ENCODE measurements at places on chromosomes 7 and 10. TPM values are rescaled to one million over a fixed set of nuclear protein-coding genes. Genes with fewer than 3 reads are reported as not detected.

The TMEM225B gene
- not detected for total RNA-seq

The SPDYE8 gene
- total RNA-seq = not detected

The C10orf67 gene
- 0.16 TPM for total RNA-seq

- DNase-seq = no peak
Observed at GRCh38 chr7:4683884-4684565, 1.9 kb downstream of the FOXK1 start.

GRCh38 chr7:24709051-24709450 is 48.2 kb downstream of the GSDME start:
- DNase-seq = no peak

DNA sequence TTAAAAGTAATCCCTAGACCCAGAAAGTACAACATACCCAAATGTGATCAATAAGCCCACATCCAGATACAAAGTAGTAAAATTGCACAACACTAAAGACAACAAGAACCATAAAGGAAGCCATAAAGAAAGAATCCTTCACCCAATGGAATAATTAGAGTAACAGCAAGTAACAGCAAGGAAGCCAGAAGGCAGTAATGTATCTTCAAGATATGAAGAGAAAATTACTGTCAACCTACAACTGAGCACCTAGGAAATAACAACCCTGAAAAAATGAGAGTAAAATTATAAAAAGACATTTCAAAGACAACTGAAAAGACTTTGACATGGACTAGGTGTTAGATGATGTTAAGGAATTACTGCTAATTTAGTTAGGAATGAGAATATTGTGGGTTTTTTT is 60.5 kb downstream of the CNOT4 start:
- DNase-seq = no peak

The CCM2 gene
- total RNA-seq = 34.0 TPM

The VAX1 gene
- not detected for total RNA-seq

- no peak for DNase-seq
Observed at GRCh38 chr10:114291516-114291915, 52.5 kb downstream of the VWA2 start.

The FEZF1 gene
- total RNA-seq = not detected

The ADCY1 gene
- 2.4 TPM for total RNA-seq

DNA sequence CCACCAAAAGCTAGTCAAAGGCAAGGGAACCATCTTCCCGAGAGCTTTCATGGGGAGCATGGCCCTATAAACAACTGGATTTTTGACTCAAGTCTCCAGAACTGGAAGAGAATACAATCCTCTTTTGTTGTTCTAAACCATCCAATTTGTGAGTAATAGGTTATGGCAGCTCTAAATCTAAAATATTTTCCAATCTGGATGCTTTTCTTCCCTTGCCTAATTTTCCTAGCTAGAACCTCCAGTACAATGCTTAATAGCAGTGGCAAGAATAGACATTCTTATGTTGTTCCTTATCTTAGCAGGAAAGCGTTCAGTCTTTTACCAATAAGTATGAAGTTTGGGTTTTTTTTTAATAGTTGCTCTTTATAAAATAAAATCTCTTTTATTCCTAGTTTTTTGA is 66.7 kb downstream of the AKR1E2 start:
- no peak for DNase-seq

DNA sequence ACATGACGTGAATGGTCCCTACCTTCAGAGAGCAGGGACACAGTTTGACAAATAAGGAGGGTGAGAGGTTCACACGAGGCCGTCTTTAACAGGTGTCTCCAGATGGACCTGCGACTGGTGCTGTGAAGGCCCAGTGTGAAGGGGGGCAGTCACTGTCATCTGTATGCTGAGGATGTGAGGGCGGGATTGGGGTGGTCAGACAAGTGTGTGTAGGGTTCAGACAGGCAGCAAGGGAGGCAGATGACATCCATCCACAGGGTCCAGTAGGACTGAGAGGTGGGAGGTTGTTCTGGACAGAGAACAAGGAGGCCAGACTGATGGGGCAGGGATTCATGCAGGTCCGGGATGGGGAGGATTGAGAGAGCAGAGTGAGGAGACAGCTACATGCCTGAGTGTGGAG is 232.6 kb upstream of the GPR26 start:
- no peak for DNase-seq

The NME8 gene
- total RNA-seq = not detected

DNA sequence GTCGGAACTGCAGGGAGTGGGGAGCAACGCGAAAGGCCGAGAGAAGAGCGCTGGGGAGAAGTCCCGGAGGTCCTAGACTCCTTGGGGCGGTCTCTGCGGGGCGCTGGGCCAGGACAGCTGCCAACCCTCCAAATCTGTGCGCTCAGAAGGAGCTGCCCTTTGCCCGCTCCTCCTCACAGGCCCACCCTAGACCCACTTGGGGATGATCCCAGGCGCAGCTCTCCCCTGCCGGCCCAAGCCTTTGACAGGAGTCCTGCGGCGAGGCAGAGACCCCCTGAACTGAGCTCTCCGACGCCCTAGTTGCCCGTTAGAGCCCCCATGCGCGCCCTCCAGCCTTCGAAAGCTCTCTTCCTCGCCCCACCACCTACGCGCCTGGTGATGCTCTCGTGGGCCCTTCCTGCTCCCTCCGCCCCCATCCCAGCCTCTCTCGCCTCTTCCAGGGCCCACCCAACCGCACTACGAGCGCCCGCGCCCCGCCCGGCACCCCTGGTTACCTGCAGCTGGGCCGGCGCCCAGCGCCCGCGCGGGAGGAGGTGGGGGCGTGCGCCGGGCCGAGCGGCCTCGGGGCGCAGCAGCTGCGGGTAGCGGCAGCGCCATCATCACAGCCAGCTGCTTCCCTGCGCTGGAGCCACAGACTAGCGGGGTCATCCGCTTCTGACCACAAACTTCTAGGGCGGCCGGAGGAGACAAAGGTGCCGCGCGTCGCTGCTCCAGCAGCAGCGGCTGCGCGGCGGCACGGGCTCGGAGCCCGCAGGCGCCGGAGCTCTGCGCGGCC is 353.4 kb downstream of the DNAJB6 start:
- DNase-seq = no peak

The DPCD gene
- total RNA-seq = 40.3 TPM

DNA sequence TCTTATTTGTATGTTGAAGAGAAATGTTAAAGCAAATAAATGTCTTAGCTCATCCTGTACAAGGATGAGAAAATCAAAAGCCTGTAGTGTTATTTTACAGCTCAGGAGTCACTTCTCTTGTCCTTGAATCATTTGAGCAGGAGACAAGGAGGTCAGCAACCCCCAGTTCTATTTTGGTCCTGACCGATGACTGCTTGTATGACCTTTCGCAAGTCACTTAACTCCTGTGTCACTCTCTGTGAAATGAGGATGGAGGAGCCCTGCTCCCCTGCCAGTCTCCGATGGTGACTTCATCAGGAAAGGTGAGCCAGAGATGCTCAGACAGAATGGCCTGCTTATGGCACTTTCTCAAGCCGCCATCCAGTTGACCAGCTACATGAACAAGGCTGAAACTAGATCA is 101.0 kb downstream of the CELF2 start:
- no peak for DNase-seq

GRCh38 chr10:29908962-29909361 is 150.4 kb downstream of the JCAD start:
- DNase-seq = no peak

GRCh38 chr7:44244282-44244681 is 43.5 kb downstream of the YKT6 start:
- DNase-seq = no peak

GRCh38 chr10:2576892-2577291 is 490.5 kb upstream of the PFKP start:
- no peak for DNase-seq

- DNase-seq = no peak
Observed at GRCh38 chr7:23709081-23709750, 803 bp upstream of the STK31 start.

DNA sequence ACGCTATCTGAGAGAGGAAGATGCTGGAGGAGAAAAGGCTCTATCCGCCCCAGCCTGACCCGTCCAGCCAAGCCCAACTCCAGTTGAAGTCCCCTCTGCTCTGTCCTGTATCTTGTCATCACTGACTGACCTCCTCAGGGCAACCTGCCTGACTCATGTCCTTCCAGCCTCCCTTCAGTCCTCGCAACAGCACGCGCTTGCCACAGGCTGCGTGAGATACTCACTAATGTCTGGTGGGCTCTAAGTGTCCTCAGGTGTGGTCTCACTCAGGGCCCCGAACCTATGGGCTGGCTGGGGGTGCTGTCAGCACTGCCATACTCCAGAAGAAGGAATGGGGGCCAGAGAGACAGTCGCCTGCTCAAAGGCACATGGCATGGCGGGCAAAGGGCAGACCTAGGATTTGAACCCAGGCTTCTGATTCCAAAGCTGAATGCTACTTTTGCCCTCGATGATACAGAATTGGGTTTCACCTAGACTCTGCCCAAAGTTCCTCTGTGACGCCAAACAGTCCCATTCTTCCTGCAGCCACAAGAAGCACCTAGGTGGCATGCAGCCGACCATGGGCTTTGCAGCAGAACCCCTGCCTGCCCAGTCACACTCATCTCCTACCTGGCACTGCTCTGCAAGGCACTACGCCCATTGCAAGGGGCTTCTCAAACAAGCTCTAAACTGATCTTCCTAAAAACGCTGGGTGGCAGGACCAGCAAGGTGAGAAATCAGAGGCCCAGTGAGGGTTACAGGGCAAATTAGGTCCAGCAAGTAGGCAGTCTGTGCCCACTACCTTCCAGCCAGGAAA is 8.5 kb downstream of the FAM53B start:
- peak; percentile 52 for DNase-seq

- DNase-seq = no peak
Observed at GRCh38 chr10:96072674-96073073, 29.3 kb downstream of the CCNJ start.

The CYP51A1 gene
- 31.2 TPM for total RNA-seq

The FAM221A gene
- total RNA-seq = 5.5 TPM

The CTAGE8 gene
- total RNA-seq = not detected

GRCh38 chr10:6218692-6219493 is 16.2 kb downstream of the PFKFB3 start:
- no peak for DNase-seq
